ENCODE measurements at places on chromosomes 16 and 17.

DNA sequence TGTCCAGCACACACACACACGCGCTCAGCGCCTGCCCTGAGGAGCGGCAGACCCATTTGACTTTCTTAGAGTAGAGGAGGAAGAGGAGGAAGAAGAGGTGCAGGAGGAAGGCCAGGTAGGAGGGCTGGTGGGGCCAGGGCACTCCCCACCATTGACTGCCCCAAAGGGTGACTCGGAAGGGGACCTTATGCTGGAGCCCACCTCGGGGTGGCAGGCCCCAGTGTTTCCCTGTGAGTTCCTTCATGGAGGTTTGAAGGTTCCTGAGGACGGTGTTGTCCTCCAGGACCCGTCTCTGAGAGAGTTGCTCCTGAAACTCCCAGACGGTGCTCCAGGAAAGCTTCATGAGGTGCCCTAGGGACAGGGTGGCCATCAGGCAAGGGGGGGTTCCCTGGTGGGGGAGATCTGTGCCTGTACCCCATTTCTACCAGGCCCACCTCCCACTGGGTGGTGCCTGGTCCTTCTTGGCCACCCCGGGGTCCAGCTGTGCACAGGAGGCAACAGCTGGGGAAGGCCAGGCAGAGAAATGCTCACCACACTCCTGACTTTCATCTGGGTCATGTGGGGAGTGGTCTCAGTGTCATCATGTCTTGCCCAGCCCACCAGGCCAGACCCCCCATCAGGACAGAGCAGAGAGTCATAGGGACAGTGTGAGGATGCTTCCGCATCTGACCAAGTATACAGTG lies 89.5 kb downstream of the TNFRSF13B start:
- no peak for DNase-seq

DNA sequence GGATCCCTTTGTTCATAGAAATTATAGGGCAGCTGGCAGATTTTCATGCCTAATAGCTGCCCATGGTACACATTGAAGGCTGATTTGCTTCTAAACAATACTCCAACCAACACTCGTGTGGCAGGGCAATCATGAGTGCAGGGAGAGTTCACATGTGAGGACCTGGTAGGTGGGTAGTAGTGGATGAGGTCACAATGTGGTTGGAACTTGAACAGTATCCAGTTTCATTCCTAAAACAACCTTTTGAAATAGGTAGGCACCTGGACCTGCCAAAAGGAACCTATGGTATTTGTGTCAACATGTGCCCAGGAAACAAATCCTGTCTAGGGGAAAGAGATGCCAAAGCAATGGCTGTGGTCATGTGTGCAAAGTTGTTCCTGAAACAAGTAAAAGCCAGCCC lies 32.8 kb downstream of the CCL4 start:
- DNase-seq, result no peak

DNA sequence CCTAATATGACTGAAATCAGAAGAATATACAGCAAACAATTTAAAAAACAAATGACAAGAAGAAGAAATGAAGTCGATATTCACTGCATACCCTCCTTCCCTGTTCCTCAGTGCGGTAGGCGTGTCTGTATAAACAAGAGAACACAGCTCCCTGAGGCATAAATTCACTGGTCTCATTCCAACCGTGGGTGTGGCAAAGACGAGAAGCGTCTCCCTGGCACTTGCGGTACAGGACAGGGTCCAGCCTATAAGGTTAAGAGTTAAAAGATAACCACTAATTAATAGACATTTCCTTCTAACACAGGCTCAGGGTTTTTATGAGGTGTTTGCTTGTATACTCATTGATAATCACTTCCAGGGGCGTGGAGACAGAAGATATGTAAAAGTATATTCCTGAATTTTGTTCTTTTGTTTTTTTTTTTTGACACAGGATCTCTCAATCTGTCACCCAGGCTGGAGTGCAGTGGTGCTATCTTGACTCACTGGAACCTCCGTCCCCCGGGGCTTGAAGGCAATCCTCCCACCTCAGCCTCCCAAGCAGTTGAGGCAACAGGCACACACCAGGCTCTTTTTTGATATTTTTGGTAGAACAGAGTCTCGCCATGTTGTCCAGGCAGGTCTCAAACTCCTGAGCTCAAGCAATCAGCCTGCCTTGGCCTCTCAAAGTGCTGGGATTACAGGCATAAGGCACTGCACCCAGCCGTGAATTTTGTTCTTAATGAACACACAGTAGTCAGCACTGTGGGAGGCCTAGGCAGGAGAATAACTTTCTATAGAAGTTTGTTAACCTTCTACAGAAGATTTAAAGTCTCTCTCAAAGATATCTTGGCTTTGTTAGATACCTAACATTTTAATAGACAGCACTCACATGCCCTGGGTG lies 59.1 kb upstream of the CLEC18B start:
- no peak for DNase-seq

DNA sequence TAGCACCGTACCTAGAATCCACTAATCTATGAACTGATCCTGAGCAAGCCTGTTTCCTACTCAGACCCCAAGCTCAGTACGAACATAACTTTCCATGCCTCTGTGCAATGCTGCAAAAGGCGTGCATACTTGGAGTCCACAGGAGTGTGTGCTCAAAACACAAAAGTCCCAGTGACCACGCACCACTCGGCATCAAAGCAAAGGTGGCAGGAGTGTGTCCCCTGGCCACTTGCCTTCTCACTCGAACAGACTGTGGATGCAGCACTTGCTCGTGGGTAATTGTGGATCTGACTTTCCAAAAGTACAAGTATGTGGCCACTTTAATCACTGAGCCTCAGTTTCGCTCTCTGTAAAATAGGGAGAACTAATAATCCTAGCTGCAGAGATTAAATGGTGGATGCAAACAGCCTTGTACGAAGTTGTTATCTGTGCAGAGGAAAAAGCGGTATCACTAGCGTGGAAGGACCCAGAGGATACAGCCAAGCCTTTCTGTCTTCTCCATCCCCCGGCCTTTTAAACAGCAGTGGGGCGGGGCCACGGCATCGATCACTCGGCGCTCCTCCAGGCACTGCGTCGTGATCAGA lies 311 bp upstream of the KDM8 start:
- peak; percentile 92 for DNase-seq

- no peak for DNase-seq
These were observed 9.8 kb downstream of the SLC35B1 start for GRCh38 chr17:49698005-49698404.

DNA sequence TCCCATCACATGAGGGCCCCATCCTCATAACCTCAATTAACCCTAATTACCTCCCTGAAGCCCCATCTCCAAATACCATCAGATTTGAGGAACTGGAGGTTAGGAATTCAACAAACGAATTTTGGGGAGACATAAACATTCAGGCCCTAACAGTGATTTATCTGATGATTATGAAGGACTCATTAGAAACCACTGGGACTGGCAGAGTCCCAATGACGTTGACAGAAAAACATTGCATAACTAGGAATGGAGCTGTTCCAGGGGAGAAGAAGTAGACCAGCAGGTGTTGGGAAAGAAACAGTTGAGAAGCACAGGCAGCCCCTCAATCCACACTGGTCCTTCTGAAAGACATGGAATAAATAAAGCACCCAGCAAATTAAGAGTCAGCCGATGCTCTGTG lies 282.0 kb downstream of the MAP2K4 start:
- DNase-seq, result no peak

DNA sequence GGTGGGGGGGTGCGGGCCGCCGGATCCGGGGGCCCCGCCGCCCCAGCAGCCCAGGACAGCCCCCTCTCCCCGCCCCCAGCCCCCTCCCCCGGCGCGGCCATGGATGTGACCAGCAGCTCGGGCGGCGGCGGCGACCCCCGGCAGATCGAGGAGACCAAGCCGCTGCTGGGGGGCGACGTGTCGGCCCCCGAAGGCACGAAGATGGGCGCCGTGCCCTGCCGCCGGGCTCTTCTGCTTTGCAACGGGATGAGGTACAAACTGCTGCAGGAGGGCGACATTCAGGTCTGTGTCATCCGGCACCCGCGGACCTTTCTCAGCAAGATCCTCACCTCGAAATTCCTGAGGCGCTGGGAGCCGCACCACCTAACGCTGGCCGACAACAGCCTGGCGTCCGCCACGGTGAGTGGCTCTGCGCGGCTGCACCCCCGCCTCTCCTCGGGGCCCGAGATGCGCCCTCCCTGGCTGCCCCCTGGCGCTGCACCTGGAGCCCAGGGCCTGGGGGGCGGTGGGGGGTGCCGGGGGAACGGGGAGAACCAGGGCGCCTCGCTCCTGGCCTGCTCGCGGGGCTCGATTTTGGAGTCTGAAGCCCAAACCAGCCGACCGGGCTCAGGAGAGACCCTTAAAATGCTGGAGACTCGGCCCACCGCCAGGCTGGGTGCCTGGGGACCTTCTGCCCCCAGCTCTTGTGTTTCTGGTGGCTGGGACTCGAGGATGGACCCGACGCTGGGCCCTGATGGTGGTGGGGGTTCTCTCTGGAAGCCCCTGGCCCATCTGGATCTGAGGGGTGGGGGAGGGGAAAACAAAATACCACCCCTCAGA lies 744 bp downstream of the CMIP start:
- DNase-seq, result no peak

DNA sequence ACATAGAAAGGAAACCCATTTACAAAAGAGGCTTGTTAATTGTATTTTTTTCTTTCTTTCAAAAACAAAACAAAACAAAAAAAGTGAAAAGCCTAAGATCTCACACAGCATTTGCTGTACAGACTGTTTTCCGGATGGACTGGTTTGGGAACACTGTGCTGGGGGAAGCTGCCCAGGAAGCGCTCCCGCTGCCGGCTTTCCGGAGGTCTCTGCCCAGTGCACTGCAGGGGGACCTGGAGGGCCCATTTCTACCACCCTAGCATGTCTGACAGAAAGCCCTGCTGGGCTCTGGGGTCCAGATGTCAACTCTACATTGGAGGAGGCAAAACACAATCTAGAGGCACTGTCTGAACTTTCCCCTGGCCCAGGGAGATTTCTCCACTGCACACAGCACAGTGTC lies 26.3 kb upstream of the CLEC18B start:
- no peak for DNase-seq

- DNase-seq, result no peak
These were observed 412.8 kb downstream of the ZFHX3 start for GRCh38 chr16:72635104-72635503.

- no peak for DNase-seq
These were observed 38.0 kb upstream of the CPNE2 start for GRCh38 chr16:57054338-57054737.

DNA sequence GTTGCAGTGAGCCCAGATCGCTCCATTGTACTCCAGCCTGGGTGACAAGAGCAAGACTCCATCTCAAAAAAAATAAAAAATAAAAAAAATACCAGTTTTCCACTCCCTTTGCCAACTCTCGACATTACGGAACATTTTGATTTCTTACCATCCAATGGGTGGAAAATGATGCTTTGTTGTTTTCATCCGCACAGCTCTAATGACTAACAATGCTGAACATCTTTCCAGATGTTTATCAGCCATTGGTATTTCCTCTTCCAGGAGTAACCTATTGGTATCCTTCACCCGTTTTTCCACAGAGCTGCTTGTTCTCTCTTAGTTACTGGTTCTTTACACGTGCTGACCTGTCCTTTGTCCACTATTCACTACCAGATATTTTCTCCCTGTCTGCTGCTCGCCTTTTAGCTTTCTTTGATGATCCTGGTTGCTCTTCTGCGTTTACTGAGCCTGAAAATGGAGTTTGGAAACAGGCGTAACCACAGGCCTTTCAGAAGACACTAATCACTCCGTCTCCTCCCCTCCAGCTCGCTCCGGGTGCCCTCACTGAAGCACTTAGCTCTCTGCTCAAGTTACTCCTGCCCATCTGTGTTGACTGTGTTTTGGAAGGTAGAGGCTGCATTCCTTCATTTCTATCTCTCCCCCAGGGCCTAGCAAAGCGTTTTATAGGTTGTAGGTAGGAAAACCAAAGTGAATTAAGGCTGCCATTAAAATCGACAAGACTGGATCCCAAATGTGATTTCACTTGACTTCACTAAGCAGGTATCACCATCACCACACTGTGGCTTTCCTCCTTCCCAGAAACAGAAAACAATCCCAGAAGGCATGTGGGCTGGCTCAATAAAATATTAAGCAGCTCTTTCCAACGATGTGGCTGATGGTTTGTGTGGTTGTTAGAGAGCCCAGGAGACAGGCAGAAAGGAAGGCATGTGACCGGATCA lies 8.9 kb downstream of the SHPK start:
- DNase-seq, result no peak

DNA sequence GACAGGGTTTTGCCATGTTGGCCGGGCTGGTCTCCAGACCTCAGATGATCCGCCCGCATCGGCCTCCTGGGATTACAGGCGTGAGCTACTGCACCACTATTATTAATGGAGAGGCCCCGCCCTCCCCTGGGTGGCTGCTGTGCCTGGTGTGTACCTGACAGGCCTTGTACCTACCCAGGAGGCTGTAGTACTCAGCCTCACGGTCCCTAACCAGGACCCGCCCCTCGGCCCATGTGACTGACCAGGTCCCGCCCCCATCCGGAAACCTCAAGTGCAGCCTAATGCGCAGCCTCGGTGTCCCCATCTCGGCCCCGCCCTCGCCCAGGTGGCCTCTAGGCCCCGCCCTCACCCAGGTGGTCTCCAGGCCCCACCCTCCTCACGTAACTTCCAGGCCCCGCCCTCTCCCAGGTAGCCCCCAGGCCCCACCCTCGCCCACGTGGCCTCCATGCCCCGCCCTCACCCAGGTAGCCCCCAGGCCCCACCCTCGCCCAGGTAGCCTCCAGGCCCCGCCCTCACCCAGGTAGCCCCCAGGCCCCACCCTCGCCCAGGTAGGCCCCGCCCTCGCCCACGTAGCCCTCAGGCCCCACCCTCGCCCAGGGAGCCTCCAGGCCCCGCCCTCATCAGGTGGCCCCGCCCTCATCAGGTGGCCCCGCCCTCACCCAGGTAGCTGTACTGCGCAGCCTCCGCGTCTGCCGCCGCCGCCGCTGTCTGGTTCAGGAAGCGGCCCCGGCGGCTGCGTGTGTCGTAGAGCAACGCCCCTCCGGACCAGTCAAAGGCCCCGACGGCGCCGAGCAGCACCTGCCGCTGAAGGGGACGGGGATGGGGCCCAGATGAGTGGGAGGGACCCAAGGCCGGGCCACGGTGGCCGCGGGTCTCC lies 31.0 kb downstream of the HASPIN start:
- DNase-seq, result peak; percentile 57

DNA sequence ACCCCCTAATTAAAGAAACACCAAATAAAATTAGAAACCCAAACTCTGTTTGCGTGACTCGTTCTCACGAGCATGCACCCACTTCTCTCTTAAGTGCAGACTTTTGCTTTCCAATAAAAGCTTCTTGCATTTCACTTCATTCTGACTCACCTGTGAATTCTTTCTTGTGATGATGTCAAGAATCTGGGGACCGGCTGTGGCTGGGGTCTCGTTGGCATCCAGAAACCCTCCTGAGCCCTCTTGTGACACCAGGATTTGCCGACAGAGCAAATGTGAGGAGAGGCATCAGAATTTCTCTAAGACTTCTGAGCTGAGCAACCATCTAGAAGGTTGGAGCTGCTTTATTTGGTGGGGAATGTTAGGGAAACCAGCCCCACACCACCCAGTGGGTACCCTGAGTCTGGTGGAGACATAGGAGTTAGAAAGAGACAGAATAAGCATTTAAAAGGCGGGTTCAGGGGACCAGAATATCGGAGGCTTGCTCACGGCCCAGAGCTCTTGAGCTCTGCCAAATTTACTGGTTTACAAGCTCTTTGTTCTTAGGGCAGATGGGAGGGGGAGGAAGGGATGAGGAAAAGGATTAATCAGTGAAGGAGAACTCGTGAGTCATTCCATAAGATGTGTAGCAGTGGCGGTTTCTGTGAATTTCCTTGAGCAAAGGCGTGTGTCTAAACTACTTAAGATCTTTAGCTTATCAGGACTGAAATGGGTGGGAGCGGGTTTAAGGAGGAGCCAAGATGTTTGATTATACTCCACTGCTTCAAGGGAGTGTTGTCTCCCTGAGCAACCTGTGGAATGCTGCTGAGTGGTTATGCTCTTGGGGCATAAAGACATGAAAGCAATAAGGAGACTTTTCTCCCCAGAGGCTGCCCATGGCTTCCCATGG lies 24.2 kb upstream of the TMC5 start:
- no peak for DNase-seq

Measured in stimulated activated CD4-positive, alpha-beta T cell treated with anti-CD3 and anti-CD28 coated beads, TNF-alpha, amount 100 ng/mL, for 48 hours (primary cell).